Gastrocnemius medialis (tissue), 4 donors: ENCODE measurements at places on chromosomes 5 and 9. TPM values are rescaled to one million over a fixed set of nuclear protein-coding genes. Genes with fewer than 3 reads are reported as not detected.
A peak's percentile ranks its signal among the peaks of the same experiment; 100 is the strongest.

The CFAP90 gene
- not detected for total RNA-seq

The PCDHGA5 gene
- 1.1 TPM for total RNA-seq

- DNase-seq = no peak
Observed at GRCh38 chr5:167709625-167710024, 581.8 kb upstream of the WWC1 start.

DNA sequence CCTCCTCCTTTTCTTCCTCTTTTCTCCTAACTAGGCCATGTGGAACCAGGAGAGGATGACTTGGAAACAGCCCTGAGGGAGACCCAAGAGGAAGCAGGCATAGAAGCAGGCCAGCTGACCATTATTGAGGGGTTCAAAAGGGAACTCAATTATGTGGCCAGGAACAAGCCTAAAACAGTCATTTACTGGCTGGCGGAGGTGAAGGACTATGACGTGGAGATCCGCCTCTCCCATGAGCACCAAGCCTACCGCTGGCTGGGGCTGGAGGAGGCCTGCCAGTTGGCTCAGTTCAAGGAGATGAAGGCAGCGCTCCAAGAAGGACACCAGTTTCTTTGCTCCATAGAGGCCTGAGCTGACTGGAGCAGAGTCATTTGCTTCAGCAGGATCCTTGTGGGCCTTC is 13.7 kb downstream of the NUDT2 start:
- peak; percentile 48 for DNase-seq

DNA sequence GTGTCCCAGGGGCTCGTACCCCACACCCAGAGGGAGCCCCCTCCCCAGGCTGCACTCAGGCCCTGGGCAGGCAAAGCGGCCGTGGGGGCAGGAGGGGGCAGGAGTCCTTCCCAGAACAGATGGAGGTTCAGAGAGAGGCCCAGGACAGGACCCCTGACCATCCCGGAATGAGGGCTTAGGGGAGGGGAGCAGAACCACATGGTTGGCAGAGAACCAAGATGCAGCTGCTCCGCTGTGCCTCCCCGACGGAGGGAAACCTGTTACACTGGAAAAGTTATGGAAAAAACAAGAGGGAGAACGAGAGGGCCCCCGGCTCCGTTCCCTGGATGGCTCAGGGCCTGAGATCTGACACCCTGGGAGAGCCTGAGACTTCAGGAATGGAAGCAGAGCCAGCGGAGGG is 22.7 kb downstream of the SLC12A7 start:
- no peak for DNase-seq

GRCh38 chr5:18744441-18744840 is 1110.2 kb downstream of the TAF11L14 start:
- DNase-seq = no peak

GRCh38 chr9:36798350-36799065 is 225.8 kb downstream of the MELK start:
- DNase-seq = no peak

DNA sequence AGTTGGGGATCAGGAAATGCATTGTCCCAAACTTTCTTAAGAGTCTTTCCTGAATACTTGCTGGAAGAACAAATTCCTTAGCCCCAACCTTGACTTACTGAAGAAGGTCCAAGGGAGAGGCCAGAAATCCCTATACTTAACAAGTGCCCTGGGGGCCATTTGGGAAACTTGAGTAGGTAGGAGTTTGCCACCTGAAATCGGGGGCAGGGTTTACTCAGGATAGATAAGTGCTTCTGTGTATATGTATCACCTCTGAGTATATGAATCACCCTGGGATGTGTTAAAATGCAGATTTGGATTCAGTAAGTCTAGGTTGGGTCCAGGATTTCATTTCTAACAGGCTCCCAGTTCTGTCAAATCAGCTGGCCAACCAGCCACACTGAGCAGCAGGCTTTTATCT is 47.9 kb upstream of the MYO10 start:
- no peak for DNase-seq

DNA sequence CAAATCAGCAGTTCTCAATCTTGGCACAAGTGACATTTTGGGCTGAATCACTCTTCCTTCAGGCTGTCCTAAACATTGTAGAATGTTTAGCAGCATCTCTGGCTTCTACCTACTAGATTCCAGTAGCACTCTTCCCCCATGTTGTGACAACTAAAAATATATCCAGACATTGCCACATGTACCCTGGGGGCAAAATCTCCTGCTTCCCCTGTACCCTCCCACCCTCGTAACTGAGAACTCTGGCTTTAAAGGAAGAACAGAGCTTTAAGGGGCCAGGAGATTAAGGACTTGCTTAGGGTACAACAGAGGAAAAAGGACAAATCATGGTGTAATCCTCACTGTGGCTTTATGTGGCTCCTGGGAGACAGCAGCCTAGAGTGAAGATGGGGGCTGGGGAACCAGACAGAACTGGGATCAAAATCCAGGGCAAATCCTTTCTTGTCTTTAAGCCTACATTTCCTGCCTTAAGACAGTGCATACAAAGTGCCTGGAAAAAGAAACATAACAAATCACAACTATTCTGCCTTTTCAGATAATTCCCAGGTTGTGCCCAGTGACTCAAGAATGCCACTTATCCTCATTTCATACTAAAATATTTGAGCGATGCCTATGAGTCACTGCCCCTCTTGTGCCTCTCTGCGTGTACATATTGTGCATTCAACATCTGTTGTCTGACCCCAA is 109.3 kb downstream of the DAPK1 start:
- no peak for DNase-seq
